ENCODE measurements at places on chromosomes 2 and 18.

DNA sequence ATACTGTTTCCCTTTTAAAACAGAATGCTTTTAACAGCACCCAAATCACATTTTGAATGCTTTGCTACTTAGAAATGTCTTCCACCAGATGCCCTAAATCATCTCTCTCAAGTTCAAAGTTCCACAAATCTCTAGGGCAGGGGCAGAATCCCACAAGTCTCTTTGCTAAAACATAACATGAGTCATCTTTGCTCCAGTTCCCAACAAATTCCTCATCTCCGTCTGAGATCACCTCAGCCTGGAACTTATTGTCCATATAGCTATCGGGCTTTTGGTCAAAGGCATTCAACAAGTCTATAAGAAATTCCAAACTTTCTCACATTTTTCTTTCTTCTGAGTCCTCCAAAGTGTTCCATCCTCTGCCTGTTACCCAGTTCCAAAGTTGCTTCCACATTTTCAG, 1374.5 kb upstream of the NXPH2 start:
- DNase-seq, result no peak

DNA sequence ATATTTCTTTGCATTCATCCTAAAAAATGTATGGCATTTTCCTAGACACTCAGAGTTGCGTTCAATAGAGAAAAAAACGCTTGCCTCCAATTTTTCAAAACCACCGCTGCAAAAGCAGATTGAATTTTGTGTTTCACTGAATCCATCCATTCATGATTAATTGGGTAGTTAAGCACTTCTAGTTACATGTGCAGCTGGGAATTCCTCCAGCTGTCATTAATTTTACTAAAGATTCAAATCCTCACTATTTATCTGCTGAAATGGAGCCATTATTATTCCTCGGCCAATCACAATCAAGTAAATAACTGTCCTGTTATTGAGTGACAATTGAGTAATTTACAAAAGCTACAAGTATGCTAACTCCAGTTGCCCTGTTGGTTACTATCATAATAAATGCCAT, 75.8 kb upstream of the ARL5A start:
- DNase-seq, result no peak

DNA sequence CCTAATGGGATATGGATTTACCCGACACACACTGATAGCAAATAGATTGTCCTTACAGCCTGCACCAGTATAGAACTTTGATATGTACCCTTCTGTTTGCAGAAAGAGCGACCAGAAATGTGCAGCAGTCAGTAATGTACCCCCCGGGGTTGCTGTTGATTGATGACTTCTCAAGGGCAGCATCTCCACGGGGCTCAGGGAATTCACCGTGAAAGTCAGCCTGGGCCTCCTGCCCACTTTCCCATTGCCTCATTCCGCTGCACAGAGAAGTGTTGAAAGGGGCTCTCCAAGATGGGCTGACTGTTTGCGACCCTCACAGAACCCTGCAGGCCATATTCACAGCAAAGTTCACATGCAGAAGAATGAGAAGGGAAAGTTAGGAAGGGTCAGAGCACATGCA, 241.3 kb downstream of the PRKCE start:
- no peak for DNase-seq

- no peak for DNase-seq
Measured at GRCh38 chr2:21590026-21590690, 466.4 kb downstream of the TDRD15 start.

- no peak for DNase-seq
Measured at GRCh38 chr2:25281522-25281921, 60.2 kb downstream of the DNMT3A start.
